ENCODE measurements at places on chromosomes 2 and 18.

- no peaks in the 10 kb centered on the region for H3K36me3 ChIP-seq
- H3K4me3 ChIP-seq: no peak overlapping the region
- no peaks in the 10 kb centered on the region for H3K27me3 ChIP-seq
Observed at GRCh38 chr18:10269261-10269660, 185.2 kb upstream of the APCDD1 start.

- no peak overlapping the region for H3K27ac ChIP-seq
- no peaks in the 10 kb centered on the region for H3K27me3 ChIP-seq
- peaks cover 4% of the 10 kb centered on the region for H3K4me1 ChIP-seq
- DNase-seq: no peak
Observed at GRCh38 chr2:127932199-127932876, 46.6 kb upstream of the AMMECR1L start.

DNA sequence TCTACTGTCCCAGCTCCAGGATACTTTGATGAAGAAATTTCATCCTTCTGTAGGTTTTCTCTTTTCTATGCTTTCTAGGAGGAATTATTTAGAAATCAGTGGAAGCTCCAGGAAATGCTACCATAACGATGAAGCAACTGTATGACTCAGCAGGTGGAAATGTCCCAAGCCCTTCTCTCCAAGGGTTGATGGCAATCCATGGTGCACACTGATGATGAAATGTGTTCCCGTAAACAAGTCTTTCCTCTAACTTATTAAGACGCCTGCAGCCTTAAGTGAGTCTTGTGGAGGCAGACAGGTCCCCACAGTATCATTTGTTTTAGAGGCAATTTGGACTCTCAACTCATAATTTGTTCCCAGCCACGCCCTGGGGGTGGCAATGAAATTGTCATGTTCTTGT is 777.6 kb upstream of the SOX11 start:
- no peaks in the 10 kb centered on the region for H3K4me1 ChIP-seq
- no peak overlapping the region for H3K27ac ChIP-seq
- no peak overlapping the region for H3K4me3 ChIP-seq
- DNase-seq: no peak
- H3K27me3 ChIP-seq: no peaks in the 10 kb centered on the region
- H3K36me3 ChIP-seq: no peaks in the 10 kb centered on the region

DNA sequence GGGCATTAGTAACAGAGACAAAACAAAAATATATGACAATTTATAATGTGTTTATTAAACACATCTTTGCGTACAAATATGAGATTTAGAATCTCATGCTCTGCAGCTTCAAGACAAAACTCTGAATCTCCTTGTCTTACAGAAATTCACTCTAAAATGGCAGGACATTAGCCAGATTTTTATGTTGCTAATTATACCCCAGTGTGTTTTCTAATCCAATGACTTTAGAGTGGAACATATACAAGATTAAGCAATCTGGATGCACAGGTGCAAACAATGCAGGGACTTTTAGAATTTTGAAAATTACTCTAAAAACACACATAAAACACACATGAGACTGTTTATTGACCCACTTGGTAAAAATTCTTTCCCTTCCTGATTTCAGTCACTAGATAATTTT is 85.9 kb downstream of the CALCRL start:
- no peak overlapping the region for H3K4me3 ChIP-seq
- H3K36me3 ChIP-seq: no peaks in the 10 kb centered on the region
- no peak overlapping the region for H3K27ac ChIP-seq
- no peaks in the 10 kb centered on the region for H3K27me3 ChIP-seq

DNA sequence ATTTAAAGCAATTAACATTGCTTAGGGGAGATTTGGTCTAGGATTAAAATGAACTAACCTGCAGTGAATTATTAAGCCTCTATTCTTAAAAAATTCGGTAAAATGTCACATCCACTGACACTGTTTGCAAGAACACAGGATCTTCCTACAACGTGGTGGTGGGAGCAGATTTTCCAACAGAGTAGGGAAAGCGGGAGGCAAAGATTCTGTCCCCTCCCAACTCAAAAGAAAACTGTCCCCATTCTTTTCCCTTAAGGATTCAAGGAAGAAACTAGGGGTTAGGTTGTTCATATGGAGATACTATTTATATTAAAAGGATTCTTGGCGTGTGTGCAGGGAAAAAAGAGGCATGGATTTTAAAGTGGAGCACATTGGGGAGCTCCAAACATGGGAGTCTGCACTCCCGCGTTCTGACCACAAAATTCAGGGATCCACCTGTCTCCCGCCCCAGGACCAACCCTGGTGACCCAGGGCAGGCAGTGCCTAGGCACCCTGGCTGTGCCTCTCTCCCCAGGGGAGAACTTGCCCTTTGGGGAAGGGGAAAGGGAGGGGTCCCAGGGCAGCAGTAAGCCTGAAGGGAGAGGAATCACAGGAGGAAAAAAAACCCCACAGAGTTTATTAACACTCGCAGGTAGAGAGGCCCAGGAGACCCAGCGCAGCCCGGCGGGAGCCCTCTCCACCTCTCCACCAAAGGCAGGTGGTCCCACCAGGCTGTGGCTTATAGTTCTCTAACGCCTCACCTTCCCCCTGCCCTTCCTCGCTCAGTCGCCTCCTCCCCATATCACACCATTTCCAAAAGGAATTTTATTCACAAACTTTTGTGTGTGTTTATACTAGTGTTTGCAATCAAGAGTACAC is 2.3 kb downstream of the PTGR3 start:
- DNase-seq: no peak
- peaks cover 45% of the 10 kb centered on the region for H3K4me1 ChIP-seq
- peak overlapping the region; percentile 94 for H3K4me3 ChIP-seq
- H3K36me3 ChIP-seq: peaks cover 25% of the 10 kb centered on the region
- no peak overlapping the region for H3K27ac ChIP-seq

GRCh38 chr18:49055754-49056172 is 105.0 kb upstream of the SMAD7 start:
- peak overlapping the region; percentile 3 for H3K4me3 ChIP-seq
- peaks cover 41% of the 10 kb centered on the region for H3K4me1 ChIP-seq
- DNase-seq: peak; percentile 53

- H3K4me3 ChIP-seq: no peak overlapping the region
- peak overlapping the region; percentile 34 for H3K27ac ChIP-seq
- H3K27me3 ChIP-seq: peaks cover 10% of the 10 kb centered on the region
- peak; percentile 54 for DNase-seq
- no peaks in the 10 kb centered on the region for H3K36me3 ChIP-seq
Observed at GRCh38 chr2:158953926-158954763, 14.3 kb upstream of the TANC1 start.

GRCh38 chr2:88671786-88672427 is 19.6 kb upstream of the RPIA start:
- DNase-seq: no peak
- H3K27me3 ChIP-seq: peaks cover 5% of the 10 kb centered on the region
- no peaks in the 10 kb centered on the region for H3K36me3 ChIP-seq
- no peak overlapping the region for H3K27ac ChIP-seq
- H3K4me1 ChIP-seq: no peaks in the 10 kb centered on the region
- H3K4me3 ChIP-seq: no peak overlapping the region

- peaks cover 15% of the 10 kb centered on the region for H3K4me1 ChIP-seq
- H3K36me3 ChIP-seq: no peaks in the 10 kb centered on the region
- no peak overlapping the region for H3K4me3 ChIP-seq
- no peak for DNase-seq
- H3K27me3 ChIP-seq: no peaks in the 10 kb centered on the region
Observed at GRCh38 chr2:212994976-212995375, 156.4 kb downstream of the IKZF2 start.

DNA sequence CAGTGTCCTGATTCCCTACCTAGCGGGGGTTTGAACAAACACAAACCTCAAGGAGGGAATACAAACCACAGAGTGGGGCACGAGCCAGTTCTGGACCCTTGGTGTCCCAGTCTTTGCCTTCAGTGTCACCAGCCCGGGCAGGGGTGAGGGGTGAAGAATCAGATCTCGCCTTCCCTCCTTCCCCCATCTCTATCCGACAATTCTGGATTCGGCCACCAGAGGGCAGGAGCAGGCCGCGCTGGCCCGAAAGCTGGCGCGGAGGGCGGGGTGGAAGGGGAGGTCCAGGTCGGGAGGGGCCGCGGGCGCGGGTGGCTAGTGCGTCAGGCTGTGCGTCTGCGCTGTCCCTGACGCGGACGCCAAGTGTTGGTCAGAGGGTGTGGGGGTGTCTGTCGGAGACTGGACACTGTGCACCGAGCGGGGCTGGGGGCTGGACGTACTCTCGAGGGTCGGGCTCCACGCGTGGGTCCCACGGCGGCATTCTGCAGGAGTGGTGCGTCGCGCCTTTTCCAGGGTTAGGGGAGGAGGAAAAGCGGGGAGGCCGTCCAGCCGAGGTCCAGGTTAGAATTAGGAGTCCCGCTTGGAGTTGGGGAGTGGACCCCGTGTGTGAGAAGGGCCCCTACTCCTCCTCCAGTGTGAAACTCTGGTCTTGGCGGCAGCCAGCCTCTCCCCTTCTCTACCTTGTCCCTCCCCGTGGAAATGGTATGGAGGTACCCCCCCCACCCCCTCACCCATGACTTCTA is 2.9 kb upstream of the CRYBA2 start:
- H3K27ac ChIP-seq: no peak overlapping the region
- H3K4me3 ChIP-seq: peak overlapping the region; percentile 38
- DNase-seq: peak; percentile 90
- peaks cover 89% of the 10 kb centered on the region for H3K27me3 ChIP-seq
- no peaks in the 10 kb centered on the region for H3K36me3 ChIP-seq

GRCh38 chr2:38419499-38419898 is 42.4 kb upstream of the ATL2 start:
- no peak overlapping the region for H3K4me3 ChIP-seq
- no peak overlapping the region for H3K27ac ChIP-seq
- H3K4me1 ChIP-seq: no peaks in the 10 kb centered on the region
- H3K27me3 ChIP-seq: no peaks in the 10 kb centered on the region
- no peak for DNase-seq

GRCh38 chr18:8747440-8747937 is 42.1 kb downstream of the MTCL1 start:
- DNase-seq: no peak
- H3K4me1 ChIP-seq: peaks cover 33% of the 10 kb centered on the region
- H3K36me3 ChIP-seq: no peaks in the 10 kb centered on the region
- no peak overlapping the region for H3K4me3 ChIP-seq
- H3K27me3 ChIP-seq: no peaks in the 10 kb centered on the region

DNA sequence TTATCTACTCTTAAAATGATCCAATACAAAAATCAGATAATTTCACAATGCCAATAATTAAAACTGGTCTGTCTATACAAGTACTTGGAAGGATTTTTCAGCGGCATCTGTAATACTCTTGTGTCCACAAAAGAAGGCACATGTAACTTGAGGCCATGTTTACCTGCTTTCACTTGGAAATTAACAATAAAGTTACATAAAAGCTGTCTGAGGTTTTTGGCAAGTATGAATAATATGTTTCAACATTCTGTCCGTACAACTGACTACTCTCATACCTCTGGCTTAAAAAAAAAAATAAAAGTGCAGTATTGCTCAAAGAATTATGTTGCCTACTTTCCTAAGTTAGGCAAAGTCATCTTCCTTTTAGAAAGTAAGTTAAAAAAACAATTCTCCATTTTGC is 253.6 kb downstream of the NBAS start:
- peaks cover 23% of the 10 kb centered on the region for H3K4me1 ChIP-seq
- H3K27me3 ChIP-seq: no peaks in the 10 kb centered on the region
- H3K4me3 ChIP-seq: no peak overlapping the region
- no peak overlapping the region for H3K27ac ChIP-seq

GRCh38 chr2:30221531-30221930 is 9.8 kb upstream of the LBH start:
- peaks cover 68% of the 10 kb centered on the region for H3K4me1 ChIP-seq
- H3K27ac ChIP-seq: no peak overlapping the region
- no peak overlapping the region for H3K4me3 ChIP-seq
- H3K36me3 ChIP-seq: no peaks in the 10 kb centered on the region

DNA sequence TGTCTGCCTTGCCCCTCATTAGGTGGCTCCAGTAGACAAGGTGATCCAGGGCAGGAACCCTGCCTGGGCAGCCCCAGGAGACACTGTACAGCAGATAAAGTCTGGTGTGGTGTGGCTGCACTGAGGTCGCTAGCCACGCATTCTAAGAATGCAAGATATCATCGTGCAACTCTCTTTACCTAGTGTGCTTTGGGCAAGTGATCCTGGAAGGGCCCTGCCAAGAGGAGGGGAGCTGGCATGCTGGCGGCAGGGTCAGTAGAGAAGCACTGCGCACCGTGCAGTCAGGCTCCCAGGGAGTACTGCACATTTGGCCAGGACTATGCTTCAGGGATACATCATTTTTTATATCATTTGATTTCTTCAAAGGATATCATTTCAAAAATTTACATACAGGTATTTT is 195.3 kb upstream of the SMAD2 start:
- H3K4me1 ChIP-seq: peaks cover 13% of the 10 kb centered on the region
- H3K4me3 ChIP-seq: no peak overlapping the region
- no peak for DNase-seq
- H3K36me3 ChIP-seq: no peaks in the 10 kb centered on the region
- H3K27ac ChIP-seq: no peak overlapping the region

DNA sequence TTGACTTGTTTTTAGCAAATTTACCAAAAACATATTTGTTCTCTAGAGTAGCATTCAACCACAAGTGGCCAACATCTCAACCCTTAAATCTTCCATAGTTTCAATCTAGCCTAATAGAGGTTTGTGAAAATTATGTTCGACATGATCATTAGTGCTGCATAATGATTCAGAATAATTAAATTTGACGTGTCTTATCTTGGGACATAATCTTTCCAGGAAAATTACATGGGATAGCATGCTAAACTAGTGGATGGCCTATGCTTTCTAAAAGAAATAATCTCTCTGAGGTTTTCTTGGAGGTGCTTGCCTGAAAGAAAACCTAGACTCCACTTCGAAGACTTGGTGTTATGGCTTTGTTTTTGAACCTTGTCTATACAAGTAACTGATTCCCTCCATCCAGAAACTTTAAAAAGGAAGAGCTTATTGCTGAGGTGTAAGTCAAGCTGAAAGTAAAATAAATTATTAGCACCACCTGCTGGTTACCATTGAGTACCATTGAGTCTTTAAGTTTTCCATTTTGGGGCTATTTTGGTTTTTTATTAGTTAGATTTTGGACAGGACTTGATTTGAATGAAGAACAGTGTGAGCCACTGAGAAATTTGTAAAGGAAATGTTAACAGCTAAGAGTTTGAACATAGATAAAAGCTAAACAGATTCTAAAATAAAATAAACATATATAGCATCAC is 32.7 kb downstream of the COX7A2L start:
- peaks cover 26% of the 10 kb centered on the region for H3K4me1 ChIP-seq
- H3K27me3 ChIP-seq: no peaks in the 10 kb centered on the region
- H3K27ac ChIP-seq: peak overlapping the region; percentile 59
- DNase-seq: no peak
- H3K36me3 ChIP-seq: peaks cover 91% of the 10 kb centered on the region
